ENCODE measurements at places on chromosomes 5 and 9.

DNA sequence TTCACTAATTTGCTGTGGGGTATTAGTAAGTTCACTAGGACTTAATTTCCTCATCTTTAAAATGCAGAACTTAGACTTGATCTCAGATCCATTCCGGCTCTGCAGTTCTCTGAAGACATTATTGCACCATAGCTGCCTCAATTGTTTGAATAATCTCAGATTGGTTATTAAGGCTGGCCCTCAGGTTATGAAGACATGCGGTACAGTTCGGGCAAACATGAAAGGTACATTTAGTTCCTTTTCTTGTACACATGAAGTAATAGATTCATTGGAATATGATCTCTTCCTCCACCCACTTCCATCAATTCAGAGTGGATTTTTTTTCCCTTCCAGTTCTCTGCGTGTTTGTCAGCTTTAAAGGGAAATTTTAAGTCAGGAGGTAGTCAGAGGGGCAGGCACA lies 28.0 kb downstream of the ATP6V0E1 start:
- no peak for DNase-seq

DNA sequence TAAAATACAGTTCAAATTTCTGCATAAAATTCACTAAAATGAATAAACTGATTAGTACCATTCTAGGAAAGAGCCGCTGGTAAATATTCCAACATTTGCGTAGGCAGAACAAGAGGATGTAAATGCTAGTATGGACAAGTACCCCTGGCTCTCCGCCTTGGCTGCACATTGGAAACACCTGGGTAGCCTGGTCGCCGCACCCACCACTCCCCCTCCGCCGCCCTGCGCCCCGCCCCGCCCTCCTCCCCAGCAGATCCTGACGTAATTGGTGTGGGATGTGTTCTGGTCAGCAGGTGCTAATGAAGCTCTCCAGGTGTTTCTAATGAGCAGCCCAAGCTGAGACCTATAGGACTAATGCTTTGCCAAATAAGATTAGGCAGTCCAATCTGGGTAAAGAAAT lies 225.7 kb downstream of the FRMD3 start:
- no peak for DNase-seq

DNA sequence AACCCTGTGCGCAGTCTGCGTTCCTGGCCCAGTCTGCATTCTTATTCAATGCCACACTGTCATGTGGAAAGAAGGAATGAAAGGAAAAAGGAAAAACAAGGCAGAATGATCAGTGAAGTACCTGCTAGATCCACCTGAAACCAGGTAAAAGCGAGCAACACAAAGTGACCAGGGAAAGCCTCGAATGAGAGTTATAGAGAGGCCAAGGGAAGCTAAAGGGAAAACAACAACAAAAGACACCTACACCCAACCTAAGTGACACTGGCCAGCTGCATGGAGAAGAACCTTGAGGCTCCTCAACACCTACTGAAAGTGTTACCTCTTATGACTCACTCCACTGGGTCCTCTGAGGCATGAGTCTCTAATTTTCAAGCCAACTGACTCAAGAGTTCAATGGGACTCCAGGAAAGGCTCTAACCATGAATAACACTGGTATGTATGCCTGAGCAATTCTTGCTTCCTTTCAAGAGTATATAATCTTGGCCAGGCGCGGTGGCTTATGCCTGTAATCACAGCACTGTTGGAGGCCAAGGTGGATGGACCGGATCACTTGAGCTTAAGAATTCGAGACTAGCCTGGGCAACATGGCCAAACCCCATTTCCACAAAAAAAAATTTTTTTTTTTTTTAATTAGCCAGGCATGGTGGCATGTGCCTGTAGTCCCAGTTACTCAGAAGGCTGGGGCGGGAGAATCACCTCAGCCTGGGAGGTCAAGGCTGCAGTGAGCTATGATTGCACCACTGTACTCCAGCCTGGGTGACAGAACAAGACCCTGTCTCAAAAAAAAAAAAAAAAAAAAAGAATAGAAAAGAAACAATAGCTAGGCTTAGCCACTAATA lies 29.0 kb downstream of the MTMR12 start:
- no peak for DNase-seq

DNA sequence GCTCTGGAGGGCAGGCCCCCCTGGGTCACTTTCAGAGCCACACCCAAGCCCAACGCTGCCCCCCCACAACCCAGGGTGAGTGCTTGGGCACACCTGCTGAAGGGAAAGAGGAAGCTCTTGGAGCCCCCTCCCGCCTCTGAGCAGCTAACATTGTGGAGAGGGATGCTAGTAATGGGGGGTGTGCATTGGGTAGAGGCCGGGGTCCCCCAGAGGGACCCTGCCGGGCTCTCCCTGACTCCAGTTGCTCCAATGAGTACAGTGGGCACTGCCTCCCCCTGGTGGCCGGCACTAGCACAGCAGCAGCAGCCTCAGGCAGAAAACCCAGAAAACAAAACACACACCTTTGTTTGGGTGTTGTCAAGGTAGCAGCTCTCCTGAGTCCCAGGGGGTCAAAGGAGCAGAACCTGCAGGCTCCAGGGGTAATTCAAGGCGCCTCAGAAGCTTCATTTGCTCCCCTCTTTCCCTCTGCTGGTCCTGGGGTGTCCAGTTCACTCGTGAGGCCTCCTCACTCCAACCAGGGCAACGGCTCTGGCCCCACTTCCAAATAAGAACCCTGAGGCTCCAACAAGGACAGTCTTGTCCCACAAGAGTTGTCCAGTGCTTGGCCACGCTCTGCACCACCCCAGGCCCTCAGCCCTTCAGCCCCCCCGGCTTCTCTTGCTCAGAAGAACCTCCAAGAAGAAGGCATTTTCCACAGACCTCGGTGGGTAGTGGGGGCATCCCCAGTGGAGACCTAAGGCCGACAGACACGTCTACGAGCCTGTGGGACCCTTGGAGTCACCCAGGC lies 16.1 kb downstream of the GBGT1 start:
- peak; percentile 71 for DNase-seq

GRCh38 chr5:169811023-169811422 lies 169.3 kb downstream of the INSYN2B start:
- no peak for DNase-seq

GRCh38 chr5:156021866-156022265 lies 305.1 kb upstream of the SGCD start:
- no peak for DNase-seq

GRCh38 chr5:179217356-179217755 lies 127.9 kb downstream of the ADAMTS2 start:
- DNase-seq = no peak

GRCh38 chr9:76369583-76369982 lies 24.6 kb downstream of the RFK start:
- no peak for DNase-seq

GRCh38 chr9:136846376-136847087 lies 2.7 kb upstream of the PHPT1 start:
- DNase-seq = no peak

GRCh38 chr5:63286724-63287123 lies 675.5 kb downstream of the HTR1A start:
- DNase-seq = no peak

DNA sequence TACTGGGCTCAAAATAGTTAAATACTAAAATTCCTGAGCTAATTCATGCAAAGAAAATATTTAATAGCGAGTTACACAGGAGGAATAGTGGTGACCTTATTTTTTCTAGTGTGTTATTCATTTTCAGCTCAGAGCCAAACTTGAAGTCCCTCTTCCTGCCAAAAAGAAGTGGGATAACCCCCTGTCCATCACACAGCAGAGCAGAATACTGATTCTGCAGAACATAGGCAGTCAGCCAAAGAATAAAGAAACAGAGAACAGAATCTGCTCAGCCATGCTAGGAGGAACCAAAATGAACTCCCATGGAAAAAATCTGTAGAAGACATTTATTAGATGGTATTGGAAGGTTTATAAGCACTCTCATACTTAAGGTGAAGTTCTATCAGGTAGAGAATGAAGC lies 49.4 kb upstream of the GRIN3A start:
- no peak for DNase-seq

DNA sequence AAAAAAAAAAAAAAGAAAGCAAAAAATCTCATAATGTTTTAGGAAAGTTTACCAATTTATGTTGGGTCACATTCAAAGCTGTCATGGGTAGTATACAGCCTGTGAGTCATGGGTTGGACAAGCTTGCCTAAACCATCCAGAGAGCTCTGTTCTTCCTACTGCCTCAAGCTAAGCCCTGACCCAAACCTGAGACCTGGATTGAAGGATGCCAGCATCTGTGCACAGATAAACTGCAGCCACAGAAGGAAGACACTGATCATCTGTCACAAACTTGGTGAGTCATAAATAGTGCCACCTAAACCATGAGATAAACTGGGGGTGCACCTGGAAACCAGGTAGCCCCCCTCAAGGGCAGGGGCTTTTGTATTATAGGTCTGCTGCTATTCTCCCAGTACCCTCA lies 31.0 kb downstream of the CSF2 start:
- DNase-seq = no peak

GRCh38 chr9:87578625-87579024 lies 81.0 kb downstream of the DAPK1 start:
- DNase-seq = no peak

GRCh38 chr9:132241483-132241839 lies 79.6 kb downstream of the NTNG2 start:
- no peak for DNase-seq

- no peak for DNase-seq
These were observed 32.6 kb upstream of the RXRA start for GRCh38 chr9:134293611-134294152.

DNA sequence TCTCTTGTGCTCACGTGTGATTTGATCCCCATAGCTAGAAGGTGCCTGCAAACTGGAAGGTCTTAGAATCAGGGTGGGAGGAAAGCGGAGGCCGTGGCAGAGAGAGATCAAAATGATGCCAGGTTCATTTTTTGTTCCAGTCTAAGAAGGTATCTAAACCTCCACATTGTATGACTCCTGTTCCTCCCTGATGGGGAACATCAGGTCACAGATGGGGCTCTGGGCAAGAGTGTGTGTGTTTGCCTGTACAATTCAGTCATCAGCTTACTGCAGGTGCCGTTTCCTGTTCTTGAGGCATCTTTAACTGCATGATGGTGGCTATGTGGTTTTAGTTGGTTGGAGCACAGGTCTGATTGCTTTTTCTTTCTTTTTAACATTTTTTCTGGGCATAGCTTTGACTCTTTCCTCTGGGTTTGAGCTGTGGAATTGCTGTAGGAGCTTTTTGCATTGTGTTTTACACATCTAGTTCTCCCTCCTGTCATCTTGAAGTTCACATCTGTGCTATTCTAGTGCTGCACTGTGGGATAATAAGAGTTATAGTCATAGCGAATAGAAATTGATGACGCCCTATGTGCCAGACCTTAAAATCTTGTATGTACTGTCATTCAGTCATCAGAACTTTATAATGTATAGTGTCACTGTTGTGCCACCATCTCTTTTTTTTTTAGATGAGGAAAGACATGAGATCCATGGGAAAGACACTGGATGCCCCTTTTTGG lies 30.8 kb downstream of the ARHGAP26 start:
- no peak for DNase-seq

- peak; percentile 47 for DNase-seq
These were observed 65.4 kb upstream of the GARNL3 start for GRCh38 chr9:127199001-127199791.

- DNase-seq = no peak
These were observed 50.5 kb downstream of the AHRR start for GRCh38 chr5:371811-372555.

GRCh38 chr5:152144556-152144955 lies 219.9 kb upstream of the GLRA1 start:
- DNase-seq = no peak

- DNase-seq = no peak
These were observed 86.9 kb upstream of the GDNF start for GRCh38 chr5:37926732-37927131.

GRCh38 chr5:122263352-122264030 lies 48.5 kb upstream of the SNCAIP start:
- DNase-seq = no peak

DNA sequence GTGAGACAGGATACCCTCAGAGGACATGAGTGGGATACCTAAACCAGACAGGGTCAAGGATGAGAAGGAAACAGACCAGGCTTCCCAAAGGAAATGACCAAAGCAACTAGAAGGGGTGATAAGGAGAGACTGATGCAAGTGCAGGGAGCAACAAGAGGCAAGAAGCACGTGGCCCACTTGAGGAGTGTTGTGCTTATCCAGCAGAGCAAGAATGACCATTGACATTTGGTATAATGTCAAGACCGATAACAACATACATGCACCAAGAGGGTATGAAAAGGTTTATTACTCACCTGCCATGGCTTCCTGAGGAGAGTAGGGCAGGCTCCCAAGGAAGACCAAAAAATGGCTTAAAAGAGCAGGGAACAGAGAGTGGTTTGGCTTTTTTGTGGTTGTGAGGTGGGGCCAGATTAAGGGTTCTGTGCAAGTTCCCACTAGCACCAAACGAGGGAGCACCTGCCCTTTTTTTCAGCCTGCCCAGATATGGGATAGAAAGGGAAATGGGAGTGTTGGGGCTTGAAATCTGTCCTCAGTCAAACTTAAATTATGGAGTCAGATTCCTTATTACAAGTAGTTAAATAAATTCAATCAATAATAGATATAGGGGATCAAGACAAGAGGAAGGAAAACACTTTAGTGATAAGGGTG lies 513.6 kb downstream of the RASEF start:
- no peak for DNase-seq

DNA sequence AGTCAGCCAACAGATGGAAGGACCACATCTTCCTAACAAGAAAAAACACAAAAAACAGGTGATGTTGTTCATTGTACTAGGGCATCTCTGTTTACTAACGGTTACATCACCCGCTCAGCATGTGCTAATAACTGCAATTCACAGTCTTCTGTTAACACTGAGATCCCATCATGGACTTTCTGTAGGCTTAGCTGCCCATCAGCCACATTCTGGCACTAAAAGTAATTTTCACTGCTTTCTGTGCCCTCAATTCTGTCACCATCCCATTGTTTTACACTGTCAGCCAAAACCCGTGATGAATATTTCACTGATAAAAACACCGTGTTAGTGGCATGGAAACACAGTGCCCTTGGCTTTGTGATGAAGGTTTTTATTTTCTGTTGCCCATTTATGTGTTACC lies 64.6 kb downstream of the CAST start:
- DNase-seq = no peak

DNA sequence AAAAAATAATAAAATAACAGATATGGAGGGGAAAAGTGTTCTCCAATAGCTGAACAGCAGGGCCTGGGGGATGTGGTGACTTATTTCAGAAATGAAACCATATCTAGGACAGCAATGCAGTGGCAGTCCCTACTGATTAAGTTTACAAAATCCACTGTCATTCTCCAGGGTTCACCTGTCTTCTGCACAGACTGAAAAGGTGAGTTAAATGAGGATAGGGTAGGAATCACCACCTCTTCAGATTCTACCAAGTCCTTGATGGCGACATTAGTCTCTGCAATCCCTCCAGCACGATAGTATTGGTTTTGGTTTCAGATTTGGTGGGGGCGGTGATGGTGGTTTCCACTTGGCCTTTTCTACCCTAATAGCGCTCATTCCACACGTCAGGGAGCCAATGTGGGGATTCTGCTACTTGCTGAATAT lies 32.3 kb upstream of the NPM1 start:
- no peak for DNase-seq

- no peak for DNase-seq
These were observed 151.1 kb downstream of the DMRT2 start for GRCh38 chr9:1201262-1201661.

DNA sequence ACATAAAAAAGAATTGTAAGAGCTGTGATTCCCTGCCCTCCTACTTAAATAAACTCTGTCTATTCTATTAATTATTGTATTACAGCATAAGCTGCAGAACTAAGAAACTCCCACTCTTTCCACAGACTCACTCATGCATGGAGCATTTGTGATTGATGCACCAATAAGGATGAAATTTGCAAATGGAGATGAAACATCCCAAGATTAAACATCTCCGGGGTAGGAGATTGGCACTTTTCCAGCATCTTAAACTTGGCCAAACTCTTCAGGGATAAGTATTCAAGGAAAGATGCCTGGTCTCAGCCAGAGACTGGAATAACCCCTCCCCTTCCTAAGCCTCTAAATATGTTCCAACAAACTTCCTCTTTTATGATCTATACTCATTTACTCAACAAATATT lies 472.0 kb downstream of the ACTL7B start:
- DNase-seq = no peak
